ENCODE measurements at places on chromosomes 3 and 15.

- no peak for DNase-seq
Observed at GRCh38 chr15:67594770-67595169, 52.3 kb downstream of the MAP2K5 start.

DNA sequence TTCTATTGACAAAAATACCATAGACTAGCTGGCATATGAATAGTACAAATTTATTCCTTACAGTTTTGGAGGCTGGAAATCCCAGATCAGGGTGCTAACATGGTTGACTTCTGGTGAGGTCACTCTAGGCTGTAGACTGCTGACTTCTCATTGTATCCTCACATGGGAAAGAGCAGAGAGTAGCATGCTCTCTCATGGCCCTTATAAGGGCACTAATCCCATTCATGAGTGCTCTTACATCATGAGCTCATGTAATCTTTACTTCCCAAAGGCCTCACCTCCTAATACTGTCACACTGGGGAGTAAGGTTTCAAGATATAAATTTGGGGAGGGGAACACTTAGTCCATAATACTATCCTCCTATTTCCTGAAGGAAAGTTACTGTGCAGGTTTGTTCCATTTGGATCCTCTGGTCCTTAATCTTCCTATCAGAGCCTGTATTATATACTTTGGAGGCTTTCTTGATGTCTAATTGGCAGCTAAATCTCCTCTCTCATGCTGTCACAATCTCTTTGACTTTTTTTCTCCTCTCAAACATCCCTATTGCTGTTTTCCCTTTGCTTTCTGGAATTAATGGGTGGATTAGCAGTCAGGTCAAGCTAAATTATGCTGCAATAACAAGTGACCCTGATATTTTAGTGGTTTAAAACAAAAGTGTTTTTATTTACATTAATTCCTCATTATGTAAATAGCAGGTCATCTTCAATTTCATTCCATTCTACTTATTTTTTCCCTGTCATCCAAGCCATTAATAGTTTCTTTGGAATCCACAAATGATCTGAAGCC lies 23.1 kb upstream of the LEKR1 start:
- DNase-seq: no peak

DNA sequence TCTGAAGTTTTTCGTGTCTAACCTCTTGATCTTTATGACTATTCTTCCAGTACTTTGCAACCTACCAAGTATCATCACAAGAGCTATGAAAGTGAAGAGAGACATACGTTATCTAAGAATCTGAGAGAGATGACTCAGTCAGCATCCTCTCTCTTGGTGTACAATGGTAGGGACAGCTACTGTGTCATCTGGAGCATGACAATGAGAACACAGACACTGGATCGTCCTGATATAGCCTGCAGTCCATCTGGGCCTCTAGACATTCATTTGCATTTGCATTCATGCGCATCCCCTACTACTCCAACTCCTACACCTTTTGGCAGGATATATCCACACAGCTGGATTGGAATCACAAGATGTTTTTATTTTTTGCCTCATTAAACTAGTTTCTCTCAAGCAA lies 115.2 kb downstream of the PEX5L start:
- no peak for DNase-seq

DNA sequence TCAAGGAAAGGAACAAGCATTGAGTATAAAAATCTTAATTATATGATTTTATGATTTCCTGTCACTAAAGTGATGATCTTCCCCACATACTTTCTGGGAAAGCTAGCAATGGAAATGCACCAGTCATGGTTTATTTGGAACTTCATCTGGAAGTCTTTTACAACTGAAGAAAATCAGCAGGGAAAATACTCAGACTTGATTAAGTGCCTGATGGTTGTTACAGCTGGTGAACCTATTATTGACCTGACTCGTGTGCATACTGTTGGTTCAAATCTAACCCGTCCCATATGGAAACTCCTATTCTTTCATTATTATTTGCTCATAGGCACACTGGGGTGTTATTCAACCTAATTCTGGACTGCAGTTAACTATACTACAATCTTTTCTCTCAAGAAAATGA lies 701.8 kb upstream of the CCDC54 start:
- no peak for DNase-seq

DNA sequence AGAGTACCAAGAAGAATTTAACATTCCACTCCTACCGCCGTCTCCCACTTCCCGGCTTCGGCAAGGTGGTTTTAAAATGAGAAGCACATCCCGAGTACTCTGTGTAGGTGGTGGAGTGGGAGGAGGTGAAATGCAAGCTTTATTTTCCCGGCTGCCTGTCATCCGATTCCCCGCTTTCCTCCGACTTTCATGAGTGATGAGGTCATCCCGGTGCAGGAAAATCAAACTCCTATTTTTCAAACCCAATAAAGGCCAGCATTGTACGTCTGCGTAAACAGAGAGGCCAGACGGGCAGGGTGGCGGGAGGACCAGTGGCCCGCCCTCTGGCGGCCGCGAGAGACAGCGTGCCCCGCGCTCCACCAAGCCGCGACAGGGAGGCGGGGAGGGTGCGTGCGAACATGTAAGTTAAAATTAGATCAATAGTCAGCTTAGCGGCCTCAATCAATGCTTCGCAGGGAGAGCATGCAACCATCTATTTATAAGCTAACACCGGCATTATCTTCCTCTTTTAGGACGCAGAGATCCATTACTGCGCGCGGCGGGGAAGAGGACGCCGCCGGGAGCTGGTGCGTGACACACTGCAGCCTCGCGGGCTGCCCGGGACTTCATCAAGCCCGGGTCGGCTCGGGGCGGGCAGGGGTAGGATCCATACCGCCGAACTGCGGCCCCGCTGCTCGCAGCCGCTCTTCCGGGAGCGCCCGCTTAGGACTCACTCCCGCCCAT lies 163.3 kb downstream of the CD47 start:
- no peak for DNase-seq

GRCh38 chr3:9897408-9898372 lies 5.0 kb upstream of the IL17RE start:
- no peak for DNase-seq

DNA sequence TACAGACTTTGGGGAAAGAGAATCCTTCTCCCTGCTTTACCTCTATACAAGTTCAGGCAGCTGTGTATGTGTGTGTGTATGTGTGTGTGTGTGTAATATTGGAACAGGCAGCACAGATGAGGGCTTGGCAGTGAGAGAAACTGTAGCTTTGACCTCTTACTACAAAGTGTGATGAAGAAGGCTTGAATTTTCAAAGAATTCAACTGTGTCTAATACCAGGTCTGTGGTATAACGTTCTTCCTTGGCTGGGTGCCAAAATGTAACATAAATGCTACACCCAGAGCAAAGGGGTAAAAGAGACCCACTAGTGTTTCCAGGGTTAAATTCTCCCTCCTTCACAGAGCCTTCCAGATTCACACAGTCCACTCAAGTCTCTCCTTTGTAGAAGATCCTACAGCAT lies 51.1 kb downstream of the CHST2 start:
- DNase-seq: no peak

GRCh38 chr15:50180091-50180490 lies 1.9 kb upstream of the SLC27A2 start:
- DNase-seq: no peak

DNA sequence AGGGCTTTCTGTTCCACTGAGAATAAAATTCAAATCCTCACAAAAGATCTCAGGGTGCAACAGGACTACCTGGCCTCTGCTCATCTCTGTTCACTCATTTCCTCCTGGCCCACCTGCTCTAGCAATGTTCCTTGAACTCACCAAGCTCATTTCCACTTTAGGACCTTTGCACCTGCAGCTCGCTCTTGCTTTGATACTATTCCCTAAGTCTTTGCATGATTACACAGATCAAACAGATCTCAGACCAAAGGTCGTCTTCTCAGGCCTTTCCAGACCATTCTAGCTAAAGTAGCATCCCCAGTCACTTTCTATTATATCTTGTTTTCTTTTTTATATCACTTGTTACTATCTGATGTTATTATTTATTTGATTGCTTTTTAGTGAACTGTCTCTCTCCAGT lies 54.7 kb downstream of the B3GNT5 start:
- DNase-seq: no peak

DNA sequence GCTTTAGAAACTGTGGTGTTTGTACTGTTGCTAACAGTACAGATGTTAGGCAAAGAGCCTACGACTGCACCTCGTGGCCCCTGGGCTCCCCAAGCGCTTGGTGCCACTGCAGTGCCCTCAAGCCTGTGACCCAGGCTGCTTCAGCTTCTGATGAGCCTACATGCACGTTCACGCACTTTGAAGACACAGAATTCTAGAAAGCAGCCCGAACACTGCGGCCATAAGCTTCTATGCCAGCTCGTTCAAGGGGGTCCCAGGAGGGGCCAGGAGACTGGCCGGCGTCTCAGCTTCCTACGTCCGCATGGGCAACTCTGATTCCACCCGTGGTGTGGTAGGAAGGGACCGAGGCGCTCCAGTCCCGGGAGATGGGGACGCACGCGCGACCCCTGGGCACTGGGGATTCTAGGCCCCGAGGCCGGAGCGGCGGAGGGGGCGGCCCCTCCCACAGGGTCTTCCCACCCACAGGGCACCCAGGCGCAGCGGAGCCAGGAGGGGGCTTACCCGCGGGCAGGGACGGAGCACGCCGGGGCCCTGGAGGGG lies 653 bp downstream of the MYO5C start:
- DNase-seq: no peak

- DNase-seq: no peak
Observed at GRCh38 chr3:15538345-15538744, 16.8 kb upstream of the COLQ start.

GRCh38 chr3:173902871-173903270 lies 505.3 kb downstream of the NLGN1 start:
- no peak for DNase-seq

DNA sequence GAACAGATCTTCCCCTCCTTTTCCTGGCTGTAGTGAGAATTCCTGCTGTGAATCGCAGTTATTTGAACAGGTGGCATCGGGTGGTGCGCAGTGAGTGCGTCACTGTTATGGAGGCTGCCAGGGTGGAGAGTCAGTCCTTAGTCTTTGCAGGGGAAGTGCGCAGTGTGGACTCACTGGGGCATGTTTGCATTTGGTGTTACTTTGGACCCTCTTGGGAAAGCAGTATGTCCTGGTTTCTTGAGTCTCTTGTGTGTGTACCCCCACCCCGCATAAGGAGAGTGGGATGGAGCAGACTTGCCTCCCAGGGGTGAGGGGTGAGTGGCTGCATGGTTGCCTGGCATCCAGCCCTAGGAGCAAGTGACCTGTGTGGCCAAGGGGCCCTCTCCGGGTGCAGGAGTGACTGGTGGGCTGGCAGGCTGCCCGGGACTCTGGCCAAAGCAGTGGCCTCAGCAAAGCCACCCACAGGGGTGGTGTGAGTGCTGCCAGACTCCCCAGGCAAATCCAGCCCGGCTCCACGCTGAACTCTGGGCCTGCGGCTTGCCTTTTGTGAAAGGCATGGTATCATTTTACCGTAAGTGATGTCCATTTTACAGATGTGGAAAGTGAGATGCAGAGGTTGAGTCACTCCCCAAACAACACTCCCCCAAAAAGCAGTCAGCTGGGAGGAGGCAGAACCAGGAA lies 46.4 kb downstream of the DNASE1L3 start:
- no peak for DNase-seq

DNA sequence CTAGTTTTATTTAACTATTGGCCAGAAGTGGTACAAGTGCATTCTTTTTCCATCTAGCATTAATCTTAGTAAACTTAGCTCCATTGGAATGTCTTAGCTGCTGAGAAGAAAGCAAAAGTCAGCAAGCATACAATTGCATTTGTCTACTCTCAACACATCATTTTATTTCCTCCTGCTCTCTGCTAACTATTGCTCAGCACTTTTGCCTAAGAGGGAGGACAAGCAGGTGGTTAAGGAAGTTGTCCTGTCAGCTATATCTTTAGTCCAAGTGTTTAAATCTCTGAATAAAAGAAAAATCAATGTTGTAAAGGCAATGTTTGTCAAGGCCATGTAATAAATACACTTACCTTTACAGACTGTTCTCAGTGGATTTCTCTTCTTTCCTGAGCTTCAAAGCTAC lies 51.0 kb downstream of the FHIT start:
- no peak for DNase-seq

DNA sequence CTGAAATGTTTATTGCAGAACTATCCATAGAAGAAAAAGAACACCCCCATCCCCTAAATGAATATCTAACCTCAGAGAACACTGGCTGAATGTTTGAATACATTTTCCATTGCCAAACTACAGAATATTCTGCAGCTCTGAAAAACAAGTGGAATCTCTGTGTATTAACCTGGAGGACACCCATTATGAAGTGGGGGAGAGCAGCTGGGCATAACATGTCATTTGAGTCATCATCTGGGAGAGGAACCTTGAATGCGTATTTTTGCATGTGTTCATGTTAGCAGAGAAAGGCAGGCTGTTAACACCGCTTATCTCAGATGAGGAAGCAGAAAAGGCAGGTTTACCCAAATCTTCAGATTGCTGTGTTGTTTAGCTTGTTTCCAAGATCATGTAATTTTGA lies 31.5 kb downstream of the ESYT3 start:
- DNase-seq: no peak

GRCh38 chr15:92232317-92232716 lies 161.4 kb upstream of the ST8SIA2 start:
- DNase-seq: no peak

DNA sequence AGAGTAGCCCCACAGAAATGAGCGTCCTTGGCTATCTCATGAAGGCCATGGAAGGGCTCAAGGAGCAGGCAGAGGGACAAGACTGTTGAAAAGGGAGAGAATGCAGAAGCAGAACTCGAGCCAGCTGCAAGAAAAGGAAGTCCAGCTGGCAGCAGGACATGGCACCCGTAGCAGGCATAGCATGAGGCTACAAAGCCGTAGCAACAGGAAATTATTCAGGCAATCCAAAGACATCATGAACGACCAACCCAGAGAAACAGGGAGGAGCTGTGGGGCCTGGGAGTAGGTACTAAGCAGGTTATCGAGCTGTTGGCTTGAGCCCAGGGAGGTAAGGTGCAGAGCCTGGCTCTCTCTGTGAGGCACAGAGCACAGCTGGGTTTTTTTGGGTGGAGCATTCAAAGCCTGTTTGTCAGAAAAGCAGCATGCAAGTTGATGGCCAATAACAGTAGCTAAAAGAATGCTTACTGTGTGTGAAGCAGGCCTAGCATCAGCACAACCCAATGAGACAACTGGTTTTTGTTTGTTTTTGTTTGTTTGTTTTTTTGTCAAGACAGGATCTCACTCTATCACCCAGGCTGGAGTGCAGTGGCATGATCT lies 144.0 kb upstream of the SMAD3 start:
- no peak for DNase-seq

- no peak for DNase-seq
Observed at GRCh38 chr15:91564631-91565030, 288.9 kb upstream of the SLCO3A1 start.

DNA sequence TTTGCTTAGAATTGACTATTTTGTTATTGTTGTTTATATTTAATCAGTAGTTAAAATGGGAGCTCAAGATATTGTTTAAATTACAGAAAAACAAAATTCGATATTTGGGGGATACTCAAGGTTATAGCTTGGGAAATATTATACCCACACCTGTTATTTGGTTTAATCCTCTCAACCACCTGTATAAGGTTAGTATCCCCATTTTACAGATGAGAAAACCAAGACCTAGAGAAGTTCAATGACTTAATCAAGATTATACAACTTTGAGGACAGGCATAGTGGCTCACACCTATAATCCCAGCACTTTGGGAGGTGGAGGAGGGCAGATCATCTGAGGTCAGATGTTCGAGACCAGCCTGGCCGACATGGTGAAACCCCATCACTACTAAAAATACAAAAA lies 39.8 kb upstream of the CA12 start:
- DNase-seq: no peak

GRCh38 chr3:45816544-45816943 lies 20.2 kb upstream of the SLC6A20 start:
- no peak for DNase-seq
